Spleen (tissue), 13 donors: ENCODE measurements at places on chromosomes 7 and 10. TPM values are rescaled to one million over a fixed set of nuclear protein-coding genes. Genes with fewer than 3 reads are reported as not detected.

DNA sequence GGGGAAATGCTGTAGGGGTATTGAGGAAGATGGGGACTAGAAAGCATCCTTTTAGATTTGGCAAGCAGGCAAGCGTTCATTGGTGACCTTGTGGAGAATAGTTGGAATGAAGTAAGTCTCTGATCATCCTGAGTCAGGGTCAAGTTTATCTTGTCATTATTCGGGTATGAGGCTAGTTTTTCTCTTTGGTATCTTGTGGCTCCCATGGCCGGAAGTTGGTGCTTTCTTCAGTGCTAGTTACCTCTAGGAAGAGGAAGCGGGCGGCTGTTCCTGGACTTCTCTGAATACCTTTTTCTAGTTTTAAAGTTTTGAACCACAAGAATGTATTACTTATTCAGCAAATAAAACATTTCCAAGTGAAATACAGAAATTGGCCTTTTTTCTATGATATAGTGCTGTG is 9.2 kb downstream of the CREM start:
- no peak for DNase-seq

DNA sequence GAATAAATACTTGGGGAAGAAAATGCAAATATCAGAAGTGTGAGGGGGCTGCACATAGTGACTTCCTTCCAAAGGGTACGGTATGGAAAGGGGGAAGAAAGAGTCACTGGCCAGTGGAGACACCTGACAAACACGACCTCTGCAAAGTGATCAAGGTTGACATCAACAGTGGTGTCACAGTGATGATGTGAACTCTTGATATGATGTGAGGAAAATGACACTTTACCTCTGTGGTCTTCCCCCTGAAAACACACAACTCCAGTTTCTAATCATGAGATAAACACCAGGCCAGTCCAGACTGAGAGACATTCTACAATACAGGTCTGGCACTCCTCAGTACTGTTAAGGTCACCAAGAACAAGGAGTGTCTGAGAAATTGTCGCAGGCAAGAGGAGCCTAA is 169.7 kb downstream of the BUB3 start:
- no peak for DNase-seq

Gene COL26A1
- not detected for total RNA-seq

Gene RTKN2
- 1.0 TPM for total RNA-seq

DNA sequence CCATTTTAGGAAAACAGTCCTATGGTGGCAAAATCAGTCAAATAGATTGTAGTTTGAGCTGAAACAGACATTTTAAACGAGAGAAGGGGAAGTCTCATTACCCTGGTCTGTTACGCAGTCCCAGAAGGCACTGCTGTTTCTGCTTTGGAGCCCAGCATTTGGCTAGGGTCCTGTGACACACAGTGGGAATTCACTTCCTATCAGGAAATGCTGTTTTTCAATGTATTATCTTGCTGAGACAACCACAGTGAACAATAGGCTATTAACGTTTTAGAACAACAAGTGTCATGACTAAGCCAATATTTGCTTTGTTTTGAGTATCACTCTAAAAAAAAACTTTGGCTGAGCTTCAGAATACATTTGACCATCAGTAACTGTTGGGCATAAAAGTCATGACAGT is 74.1 kb downstream of the ADD3 start:
- DNase-seq: no peak

Gene EN2
- total RNA-seq: not detected
